ENCODE measurements at places on chromosomes 4 and X.

- no peak for DNase-seq
These were observed 199.3 kb downstream of the PDHA2 start for GRCh38 chr4:96039217-96039616.

GRCh38 chrX:155767876-155768769 lies 113.0 kb upstream of the VAMP7 start:
- peak; percentile 52 for DNase-seq

- DNase-seq, result peak; percentile 46
These were observed 260.2 kb downstream of the IL1RAPL1 start for GRCh38 chrX:28847423-28847822.

DNA sequence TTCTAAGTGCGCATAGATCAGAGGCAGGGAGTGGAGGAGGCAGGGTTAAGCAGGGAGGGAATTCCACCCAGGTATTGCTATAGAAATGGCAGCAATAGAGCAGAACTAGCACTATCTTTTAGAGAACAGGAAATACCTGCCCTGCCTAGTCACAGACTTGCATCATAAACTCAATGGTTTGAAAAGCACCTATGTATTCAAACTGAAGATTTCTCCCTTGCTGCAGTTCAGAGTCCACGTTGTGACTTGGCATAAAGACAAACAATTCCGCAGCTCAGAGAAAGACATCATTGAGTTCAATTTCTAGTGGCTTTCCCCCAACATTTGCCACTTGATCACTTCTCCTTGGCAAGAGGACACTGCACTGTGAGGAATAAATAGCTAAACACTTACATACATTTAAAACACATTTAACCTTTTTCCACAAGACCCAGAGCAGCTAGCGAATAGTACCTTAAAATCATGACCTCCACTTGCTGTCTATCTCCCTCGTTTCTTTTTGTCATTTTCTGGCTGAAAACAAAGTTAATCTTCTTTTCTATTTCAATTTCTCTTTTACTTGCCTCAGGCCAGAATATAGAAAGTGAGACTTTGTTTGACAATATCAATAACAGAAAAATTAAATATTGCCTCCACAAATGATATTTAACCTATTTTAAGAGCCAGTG lies 42.4 kb downstream of the SLC7A11 start:
- no peak for DNase-seq

All from Right ventricle myocardium inferior (tissue), 1 donor.